ENCODE measurements at places on chromosomes 2 and 18. TPM values are rescaled to one million over a fixed set of nuclear protein-coding genes. Genes with fewer than 3 reads are reported as not detected.

GRCh38 chr2:193988784-193989183, 1668.2 kb upstream of the SLC39A10 start:
- DNase-seq, result no peak
- no peak overlapping the region for H3K27ac ChIP-seq
- H3K27me3 ChIP-seq, result no peaks in the 10 kb centered on the region
- no peak overlapping the region for H3K4me3 ChIP-seq

DNA sequence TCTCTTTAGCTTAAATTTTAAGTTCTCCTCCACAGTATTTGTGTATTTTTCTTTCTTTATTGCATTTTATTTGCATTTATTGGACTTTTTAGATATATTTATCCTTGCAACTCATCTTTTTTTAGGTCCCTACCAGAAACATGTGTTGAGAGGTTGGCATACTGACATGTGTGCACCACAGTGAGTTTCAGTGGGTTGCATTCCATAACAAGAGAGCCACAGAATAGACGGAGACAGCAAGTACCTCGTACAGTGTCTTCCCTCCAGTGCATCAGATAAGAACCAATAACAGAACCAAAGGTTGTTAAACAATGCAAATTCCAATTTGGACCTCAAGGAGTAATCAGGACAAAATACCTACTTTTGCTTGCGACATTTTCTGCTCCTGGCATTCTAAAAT, 111.9 kb downstream of the DNAH7 start:
- no peak for DNase-seq
- H3K4me1 ChIP-seq, result no peaks in the 10 kb centered on the region
- no peaks in the 10 kb centered on the region for H3K36me3 ChIP-seq
- H3K4me3 ChIP-seq, result no peak overlapping the region

DNA sequence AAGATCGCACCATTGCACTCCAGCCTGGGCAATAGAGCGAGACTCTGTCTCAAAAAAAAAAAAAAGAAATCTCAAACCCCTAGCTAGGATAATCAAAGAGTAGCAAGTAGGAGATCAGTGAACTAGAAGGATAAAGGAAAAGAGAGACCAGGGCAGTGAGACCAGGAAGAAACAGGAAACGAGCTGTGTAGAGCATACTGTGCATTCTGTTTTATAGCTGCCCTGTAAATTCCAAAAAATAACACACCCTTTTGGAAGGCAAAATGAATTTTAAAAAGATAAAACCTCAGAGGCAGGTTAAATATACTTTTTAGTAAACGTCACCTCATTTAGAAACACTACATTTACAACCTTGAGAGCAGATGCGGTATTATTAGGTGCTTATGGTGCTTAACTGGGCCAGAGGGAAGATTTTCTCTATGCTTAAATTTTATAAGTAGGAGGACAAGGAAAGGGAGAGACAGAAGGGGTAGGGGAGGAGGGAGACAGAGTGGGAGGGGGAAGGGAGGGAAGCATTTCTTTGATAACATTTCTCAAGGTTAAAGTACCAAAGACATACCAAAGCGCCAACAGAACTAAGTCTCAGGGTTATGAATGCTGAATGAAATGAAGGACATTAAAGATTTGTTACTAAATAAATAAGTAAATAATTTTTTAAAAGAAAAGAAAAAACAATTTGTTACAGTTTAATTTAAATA, 30.1 kb downstream of the FEZ2 start:
- H3K27ac ChIP-seq, result no peak overlapping the region
- peaks cover 2% of the 10 kb centered on the region for H3K36me3 ChIP-seq
- H3K4me3 ChIP-seq, result no peak overlapping the region
- DNase-seq, result no peak
- peaks cover 15% of the 10 kb centered on the region for H3K4me1 ChIP-seq

The SANBR gene
- total RNA-seq, result 20.9 TPM

The LIMS3 gene
- total RNA-seq, result 0.69 TPM

The DSG1 gene
- not detected for total RNA-seq

The CHRNA1 gene
- not detected for total RNA-seq

The MAPK4 gene
- total RNA-seq, result not detected

The CPLX4 gene
- not detected for total RNA-seq

DNA sequence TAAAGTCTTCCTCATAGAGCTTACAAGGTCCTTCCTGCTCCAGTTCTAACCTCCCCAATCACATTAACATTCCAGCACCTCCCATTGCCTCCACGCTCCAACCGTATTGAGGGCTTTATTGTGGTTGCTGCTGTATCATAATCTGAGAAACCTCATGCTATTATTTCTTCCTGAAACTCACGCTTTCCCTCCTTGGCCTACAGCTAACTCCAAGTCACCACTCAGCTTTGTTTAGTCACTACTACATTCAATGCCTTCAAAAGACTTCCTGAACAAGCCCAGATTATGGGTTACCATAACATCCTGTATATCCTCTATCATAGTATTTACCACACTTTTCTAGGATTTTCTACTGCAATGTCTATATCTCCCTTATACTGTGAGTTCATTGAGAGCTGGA, 230.4 kb downstream of the IKZF2 start:
- H3K36me3 ChIP-seq, result no peaks in the 10 kb centered on the region
- no peaks in the 10 kb centered on the region for H3K4me1 ChIP-seq
- H3K27me3 ChIP-seq, result no peaks in the 10 kb centered on the region
- no peak overlapping the region for H3K4me3 ChIP-seq
- no peak overlapping the region for H3K27ac ChIP-seq
- no peak for DNase-seq

- H3K27ac ChIP-seq, result no peak overlapping the region
- no peak overlapping the region for H3K4me3 ChIP-seq
- peak; percentile 69 for DNase-seq
- H3K4me1 ChIP-seq, result peaks cover 33% of the 10 kb centered on the region
- H3K36me3 ChIP-seq, result no peaks in the 10 kb centered on the region
- no peaks in the 10 kb centered on the region for H3K27me3 ChIP-seq
These were observed 40.1 kb upstream of the CLASP1 start for GRCh38 chr2:121689356-121689755.

The EMILIN1 gene
- 9.7 TPM for total RNA-seq

GRCh38 chr2:19963386-19963785, 26.5 kb downstream of the WDR35 start:
- peaks cover 8% of the 10 kb centered on the region for H3K36me3 ChIP-seq
- no peak for DNase-seq
- no peaks in the 10 kb centered on the region for H3K4me1 ChIP-seq
- H3K27me3 ChIP-seq, result no peaks in the 10 kb centered on the region
- no peak overlapping the region for H3K4me3 ChIP-seq

The VAMP8 gene
- total RNA-seq, result 97.0 TPM

DNA sequence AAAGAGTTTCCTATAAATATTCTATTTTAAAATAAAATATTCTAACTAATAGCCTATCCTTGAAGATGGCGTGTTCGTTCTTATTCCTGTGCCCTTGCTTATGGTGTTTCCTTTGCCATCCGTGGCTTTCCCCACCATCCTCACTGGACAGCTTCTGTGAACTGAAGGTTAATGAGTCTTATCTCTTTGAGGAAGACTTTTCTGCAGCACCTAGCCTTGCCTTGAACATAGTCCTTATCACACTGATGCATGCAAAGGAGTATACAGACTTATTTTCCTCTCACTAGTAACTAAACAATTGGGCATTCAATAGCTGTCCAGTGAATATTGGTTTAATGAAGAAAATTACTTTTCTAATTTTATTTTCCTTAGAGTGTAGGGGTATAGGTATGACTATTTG, 88.1 kb downstream of the GULP1 start:
- no peak for DNase-seq
- no peaks in the 10 kb centered on the region for H3K4me1 ChIP-seq
- H3K27me3 ChIP-seq, result no peaks in the 10 kb centered on the region
- H3K4me3 ChIP-seq, result no peak overlapping the region

GRCh38 chr2:196415384-196415783, 224.1 kb upstream of the CCDC150 start:
- no peaks in the 10 kb centered on the region for H3K4me1 ChIP-seq
- 0 out of 3 replicates have a peak, but pooled peaks cover 6% of the 10 kb centered on the region for H3K27me3 ChIP-seq
- no peak overlapping the region for H3K4me3 ChIP-seq
- no peaks in the 10 kb centered on the region for H3K36me3 ChIP-seq

GRCh38 chr2:235623111-235623510, 129.3 kb downstream of the AGAP1 start:
- no peaks in the 10 kb centered on the region for H3K4me1 ChIP-seq
- no peaks in the 10 kb centered on the region for H3K27me3 ChIP-seq
- no peak overlapping the region for H3K4me3 ChIP-seq
- DNase-seq, result no peak
- H3K36me3 ChIP-seq, result no peaks in the 10 kb centered on the region
- H3K27ac ChIP-seq, result no peak overlapping the region

- peaks cover 23% of the 10 kb centered on the region for H3K36me3 ChIP-seq
- H3K4me1 ChIP-seq, result no peaks in the 10 kb centered on the region
- H3K27me3 ChIP-seq, result no peaks in the 10 kb centered on the region
- no peak for DNase-seq
These were observed 104.0 kb downstream of the ZNF516 start for GRCh38 chr18:76391038-76391437.

- no peaks in the 10 kb centered on the region for H3K4me1 ChIP-seq
- H3K27ac ChIP-seq, result no peak overlapping the region
- H3K36me3 ChIP-seq, result no peaks in the 10 kb centered on the region
- no peak overlapping the region for H3K4me3 ChIP-seq
These were observed 1281.7 kb upstream of the CELF4 start for GRCh38 chr18:38847326-38847725.

DNA sequence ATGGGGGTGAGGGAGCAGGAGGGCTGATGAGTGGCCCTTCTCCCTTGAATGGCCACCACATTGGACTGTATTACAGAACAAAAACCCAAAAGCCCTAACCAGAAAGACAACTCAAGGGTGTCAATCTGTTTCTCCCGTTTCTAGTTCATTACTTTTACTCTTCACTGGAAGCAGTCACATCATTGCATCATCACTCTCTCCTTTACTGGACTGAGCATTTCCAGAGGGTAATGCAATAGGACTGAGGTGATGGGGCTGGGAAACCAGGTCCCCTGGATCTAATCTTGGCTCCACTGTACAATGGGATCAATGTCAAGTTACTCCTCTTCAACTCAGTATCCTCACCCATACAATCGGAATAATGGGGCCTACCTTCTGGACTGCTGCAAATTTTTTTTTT, 56.1 kb downstream of the BCL2 start:
- no peak for DNase-seq
- H3K27ac ChIP-seq, result no peak overlapping the region
- no peaks in the 10 kb centered on the region for H3K4me1 ChIP-seq
- no peak overlapping the region for H3K4me3 ChIP-seq
- peaks cover 1% of the 10 kb centered on the region for H3K27me3 ChIP-seq

DNA sequence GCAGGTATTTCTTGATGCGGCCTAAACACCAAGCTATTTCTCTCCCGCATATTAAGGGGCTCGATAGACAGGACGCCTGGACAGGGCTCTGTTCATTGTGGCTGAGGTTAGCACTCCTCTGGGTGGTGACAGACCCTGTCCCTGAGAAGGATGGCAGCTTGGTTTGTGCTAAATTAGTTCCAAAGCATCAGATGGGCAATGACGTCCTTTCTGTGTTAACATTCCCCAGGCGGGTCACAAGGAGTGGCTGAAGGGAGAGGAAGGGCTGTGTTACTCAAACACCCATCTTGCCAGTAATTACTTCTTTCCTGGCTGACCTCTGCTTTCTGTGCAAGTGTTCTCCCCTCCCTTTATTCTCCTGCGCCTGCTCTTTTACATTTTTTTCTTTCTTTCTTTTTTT, 75.0 kb downstream of the TMEM247 start:
- H3K27me3 ChIP-seq, result no peaks in the 10 kb centered on the region
- H3K4me1 ChIP-seq, result no peaks in the 10 kb centered on the region
- no peak overlapping the region for H3K4me3 ChIP-seq
- no peaks in the 10 kb centered on the region for H3K36me3 ChIP-seq
- no peak overlapping the region for H3K27ac ChIP-seq

The TLX2 gene
- total RNA-seq, result not detected

The KATNAL2 gene
- total RNA-seq, result not detected

The CLIP4 gene
- 0.46 TPM for total RNA-seq

DNA sequence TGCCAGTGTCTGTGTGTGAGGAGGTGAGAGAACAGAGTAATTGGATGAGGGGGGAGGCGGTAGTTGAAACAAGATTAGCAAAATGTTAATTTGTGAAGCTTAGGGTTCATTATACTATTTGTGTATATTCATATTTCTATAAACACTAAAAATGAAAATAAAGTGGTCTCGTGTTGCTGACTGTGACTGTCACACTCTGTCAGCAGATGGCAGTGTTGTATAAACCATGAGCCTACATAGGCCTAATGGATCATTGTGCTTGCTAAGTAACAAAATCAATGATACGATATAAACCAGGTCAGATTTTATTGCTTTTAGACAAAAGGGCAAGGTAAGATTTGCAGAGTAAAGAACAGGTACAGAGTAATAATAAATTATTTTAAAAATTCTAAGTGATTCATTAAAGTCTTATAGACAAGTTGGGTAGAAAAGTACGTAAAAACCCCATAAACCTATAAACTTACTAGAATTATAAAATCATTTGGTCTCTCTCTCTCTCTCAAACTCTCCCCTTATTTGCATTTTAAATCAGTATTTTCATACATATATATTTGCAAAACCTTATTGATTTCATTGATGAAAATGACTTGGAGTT, 182.7 kb downstream of the RPIA start:
- H3K27ac ChIP-seq, result no peak overlapping the region
- H3K27me3 ChIP-seq, result peaks cover 7% of the 10 kb centered on the region
- peak; percentile 53 for DNase-seq
- H3K4me1 ChIP-seq, result no peaks in the 10 kb centered on the region
- H3K36me3 ChIP-seq, result no peaks in the 10 kb centered on the region

The OR6B2 gene
- not detected for total RNA-seq
